HFF-Myc (cell line): ENCODE measurements at places on chromosomes 2 and 18.
A peak's percentile ranks its signal among the peaks of the same experiment; 100 is the strongest.

DNA sequence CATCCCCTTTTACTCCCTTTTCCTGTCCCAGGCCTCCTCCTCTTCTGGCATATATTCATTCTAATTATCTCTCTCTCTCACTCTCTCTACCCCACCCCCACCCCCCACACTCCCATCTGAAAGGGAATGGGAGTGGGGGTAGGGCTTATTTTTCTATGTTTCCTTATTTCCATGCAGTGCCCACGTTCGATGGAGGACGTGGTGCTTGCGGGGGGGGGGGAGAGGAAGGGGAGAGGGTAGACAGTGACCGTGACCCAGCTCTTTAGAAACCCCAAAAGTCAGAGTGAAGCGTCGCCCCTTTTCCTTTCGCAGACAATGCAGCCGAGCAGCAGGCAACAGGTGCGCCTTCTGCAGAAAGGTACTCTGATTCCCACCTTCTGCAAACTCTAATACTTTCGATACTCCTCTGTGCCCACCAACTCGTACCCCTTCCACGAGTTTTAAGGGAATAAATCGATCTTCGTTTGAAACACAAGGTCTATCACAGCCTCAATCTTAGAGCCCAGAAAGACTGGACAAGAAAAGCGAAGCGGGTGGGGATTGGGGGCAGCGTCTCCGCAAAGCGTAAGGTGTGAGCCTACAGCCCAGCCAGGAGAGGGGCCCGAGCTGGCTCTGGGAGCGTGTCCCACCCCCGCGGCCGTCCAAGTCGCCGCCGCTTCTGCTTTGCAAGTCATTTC is 891 bp upstream of the NR4A2 start:
- DNase-seq = no peak

GRCh38 chr2:178397002-178397605 is 53.9 kb downstream of the PRKRA start:
- no peak for DNase-seq

GRCh38 chr2:175236930-175237329 is 55.4 kb upstream of the ATP5MC3 start:
- no peak for DNase-seq

DNA sequence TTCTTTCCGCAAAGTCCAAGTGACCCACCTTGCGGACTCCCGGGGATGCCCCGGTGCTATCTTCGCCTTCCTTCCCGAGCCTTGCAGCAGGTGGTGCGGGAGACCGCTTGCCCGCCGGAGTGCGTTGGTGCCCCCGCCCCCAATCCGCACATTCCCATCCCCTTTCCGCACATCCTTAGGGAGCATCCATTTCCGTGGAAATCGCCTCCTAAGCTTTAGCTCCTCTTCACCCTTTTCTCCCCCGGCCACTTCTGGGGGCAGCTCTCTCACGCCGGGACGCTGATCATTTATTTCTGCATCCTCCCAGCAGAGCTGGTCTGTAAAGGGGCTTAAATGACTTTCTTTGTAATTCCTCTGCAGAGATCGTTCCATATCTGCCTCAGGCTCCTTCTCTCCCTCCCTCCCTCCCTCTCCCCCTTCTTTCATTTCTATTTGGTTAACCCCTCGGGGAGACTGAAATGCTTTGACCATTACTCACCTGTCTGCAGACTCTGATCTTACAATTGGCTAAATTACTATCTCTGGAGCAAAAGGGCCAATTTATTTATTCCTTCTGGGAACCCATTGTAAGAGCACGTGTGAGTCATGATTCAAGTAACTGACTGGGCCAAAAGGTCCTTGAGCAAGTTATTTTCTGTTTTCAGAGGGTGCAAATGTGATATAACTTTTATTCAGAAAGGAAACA is 1.3 kb upstream of the LYPD1 start:
- no peak for DNase-seq

GRCh38 chr18:54557958-54558357 is 33.1 kb upstream of the DYNAP start:
- no peak for DNase-seq

DNA sequence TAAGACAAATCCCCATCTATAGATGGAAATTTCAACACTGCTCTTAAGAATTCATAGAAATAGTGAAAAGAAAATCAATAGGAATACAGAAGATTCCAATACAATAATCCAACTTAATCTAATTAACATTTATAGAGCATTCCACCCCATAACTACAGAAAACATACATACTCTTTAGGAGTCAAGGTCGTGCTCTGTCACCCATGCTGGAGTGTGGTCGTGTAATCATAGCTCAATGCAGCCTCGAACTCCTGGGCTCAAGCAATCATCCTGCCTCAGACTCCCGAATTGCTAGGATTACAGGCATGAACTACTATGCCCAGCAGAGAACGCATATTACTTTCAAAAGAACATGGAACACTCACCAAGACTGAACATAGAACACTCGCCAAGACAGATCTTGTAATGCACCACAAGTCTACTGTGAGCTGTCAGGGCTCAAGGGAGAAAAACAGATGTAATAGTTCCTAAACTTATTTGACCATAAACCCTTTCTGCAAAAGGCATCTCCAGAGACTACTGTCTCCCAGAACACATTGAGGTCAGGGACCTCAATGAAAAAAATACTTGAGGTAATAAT is 14.1 kb downstream of the MEMO1 start:
- DNase-seq = no peak

DNA sequence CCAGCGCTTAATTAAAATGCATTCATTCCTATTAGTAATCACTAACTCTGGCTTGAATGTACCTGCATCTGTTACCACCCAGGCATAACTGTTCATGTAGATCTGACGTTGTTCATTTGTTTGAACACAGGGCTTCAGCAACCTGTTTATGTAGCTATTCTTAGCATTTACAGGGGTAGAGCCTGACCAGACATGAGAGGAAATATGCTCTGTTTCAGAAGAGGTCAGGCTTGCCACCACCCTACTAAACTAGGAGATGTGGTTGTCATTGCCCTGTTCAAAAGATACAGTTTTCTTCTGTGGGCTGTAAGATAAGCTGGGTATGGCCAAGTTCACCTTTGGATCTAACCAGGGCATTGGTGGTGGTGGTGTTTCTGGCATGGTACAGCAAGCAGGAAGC is 8.8 kb downstream of the MGAT5 start:
- DNase-seq = no peak

- no peak for DNase-seq
Measured at GRCh38 chr18:45619062-45619825, 4.0 kb downstream of the SLC14A2 start.

GRCh38 chr18:68865021-68865420 is 67.1 kb downstream of the CCDC102B start:
- no peak for DNase-seq

GRCh38 chr2:11963966-11964365 is 217.5 kb downstream of the LPIN1 start:
- no peak for DNase-seq

GRCh38 chr2:86239326-86239725 is 40.1 kb downstream of the MRPL35 start:
- DNase-seq = no peak

DNA sequence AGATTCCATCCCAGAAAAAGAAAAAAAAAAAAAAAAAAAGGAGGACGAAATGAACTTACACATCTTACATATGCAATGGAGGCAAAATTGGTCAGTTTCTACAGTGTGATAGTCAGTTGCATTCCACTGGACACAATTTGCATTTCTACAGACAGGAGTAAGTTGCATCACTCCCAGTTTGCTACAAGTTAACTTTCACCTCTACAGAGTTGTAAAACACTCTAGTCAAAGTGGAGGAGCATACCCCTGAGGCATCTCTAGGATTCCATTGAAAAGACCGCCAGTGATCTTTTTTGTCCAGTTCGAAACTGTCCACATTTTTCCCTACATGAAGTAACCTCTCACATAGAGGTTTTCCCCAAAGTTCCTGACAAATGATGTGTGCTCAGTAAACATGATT is 202.8 kb downstream of the VAPA start:
- DNase-seq = no peak

- no peak for DNase-seq
Measured at GRCh38 chr18:7358989-7359726, 128.3 kb downstream of the LRRC30 start.

DNA sequence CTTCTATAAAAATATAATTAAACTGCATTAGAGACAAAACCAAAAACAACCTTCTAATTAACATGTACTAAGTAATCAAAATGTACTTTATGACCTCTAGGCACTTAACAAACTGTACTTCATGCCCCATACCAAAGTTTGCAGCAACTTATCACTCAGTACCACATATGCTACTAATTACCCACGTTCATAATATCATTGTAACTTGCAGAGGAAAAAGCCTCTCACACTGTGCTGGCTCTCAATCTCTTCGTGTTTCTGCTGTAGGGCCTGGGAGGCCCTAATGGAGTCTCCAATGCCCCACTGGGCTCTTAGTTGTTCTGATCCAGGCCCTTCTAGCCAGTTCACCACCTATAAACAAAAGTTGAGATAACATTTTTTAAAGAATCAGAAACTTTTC is 82.1 kb upstream of the CCDC141 start:
- DNase-seq = no peak

DNA sequence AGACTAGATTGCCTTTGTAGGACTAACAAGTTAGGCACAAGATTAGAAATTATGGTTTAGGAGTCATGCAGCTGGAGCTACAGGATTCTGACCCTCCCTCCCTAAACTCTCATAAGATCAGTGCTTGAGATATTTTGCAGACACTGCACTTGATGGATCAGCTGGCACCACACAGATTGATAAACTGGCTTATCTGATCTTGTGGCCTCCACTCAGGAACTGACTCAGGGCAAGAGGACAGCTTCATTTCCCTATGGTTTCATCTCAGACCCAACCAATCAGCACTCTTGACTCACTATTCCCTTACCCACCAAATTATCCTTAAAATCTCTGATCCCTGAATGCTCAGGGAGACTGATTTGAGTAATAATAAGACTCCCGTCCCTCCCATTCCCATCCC is 152.3 kb downstream of the DIS3L2 start:
- no peak for DNase-seq

DNA sequence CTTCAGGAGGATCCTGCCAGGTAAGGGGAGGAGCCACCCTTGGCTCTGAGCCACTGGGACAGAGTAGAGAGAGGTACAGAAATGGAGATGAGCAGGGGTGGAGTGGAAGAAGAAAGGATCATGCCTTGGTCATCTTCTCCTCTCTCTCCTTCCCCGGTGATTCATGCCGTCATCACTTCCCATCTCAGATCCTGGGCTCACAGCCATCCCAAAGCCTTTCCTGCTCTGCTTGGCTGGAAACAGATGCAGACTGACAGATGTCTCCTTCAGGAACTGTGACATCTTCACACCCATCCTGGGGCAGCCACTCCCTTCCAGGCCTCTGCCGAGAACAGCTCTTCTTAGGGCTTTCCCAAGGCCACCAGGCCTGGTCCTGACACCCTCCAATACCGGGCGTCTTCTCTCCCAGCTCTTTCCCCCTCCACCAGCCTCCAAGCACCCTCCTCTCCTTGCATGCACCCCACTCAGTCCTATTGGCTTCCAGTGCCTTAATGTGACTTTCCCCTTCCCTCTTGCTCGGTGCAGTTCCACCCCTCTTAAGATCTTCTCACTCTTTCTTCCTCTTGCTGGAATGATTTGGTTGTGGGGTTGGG is 58.3 kb upstream of the TNP1 start:
- DNase-seq = peak; percentile 52

- DNase-seq = no peak
Measured at GRCh38 chr2:231900972-231901371, 25.2 kb downstream of the NPPC start.

GRCh38 chr2:150125708-150126107 is 361.8 kb downstream of the RND3 start:
- peak; percentile 79 for DNase-seq
